Nucleus accumbens (tissue), 56 donors: ENCODE measurements at places on chromosomes 11 and 22.

- DNase-seq = peak; percentile 28
Observed at GRCh38 chr11:45745065-45745811, 59.7 kb upstream of the SLC35C1 start.

DNA sequence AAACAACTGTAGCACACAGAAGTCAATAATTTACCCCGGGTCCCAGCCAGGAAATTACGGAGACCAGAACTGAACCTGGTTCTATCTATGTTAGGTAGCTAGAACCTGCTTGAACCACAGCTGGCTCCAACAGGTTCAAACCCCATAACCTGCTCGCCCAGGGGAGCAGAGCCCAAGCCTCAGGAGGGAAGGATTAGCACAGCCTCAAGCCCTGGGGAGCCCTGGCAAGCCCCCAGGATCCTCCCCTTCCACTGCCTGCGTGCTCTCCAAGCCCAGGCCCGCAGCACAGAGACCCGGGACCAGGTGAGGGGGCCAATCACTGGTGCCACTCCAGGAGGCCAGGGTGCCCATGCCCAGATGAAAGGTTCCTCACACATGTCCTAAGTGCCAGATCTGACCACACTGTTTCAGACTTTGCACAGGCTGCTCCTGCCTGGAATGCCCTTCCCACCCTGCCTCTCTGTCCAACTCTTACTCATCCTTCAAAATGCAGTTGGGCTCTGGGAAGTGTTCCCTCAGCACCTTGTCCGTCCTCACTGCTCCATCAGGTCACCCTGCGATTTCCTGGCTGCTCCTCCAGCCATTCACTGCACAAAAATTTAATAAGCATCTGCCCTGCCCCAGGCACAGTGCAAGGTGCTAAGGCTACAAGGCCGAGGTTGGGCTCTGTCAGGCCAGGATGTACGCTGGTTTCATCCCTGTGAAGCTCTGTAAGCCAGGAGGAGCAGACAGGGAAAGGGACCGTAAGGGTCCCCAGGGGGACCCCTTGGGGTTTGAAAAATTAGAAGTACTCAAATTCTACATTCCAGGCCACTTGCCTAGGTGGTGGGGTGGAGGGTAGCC is 32.2 kb downstream of the ARRB1 start:
- no peak for DNase-seq

- DNase-seq = no peak
Observed at GRCh38 chr11:115506954-115507675, 2.9 kb upstream of the CADM1 start.

GRCh38 chr11:11440144-11440543 is 87.1 kb upstream of the CSNK2A3 start:
- DNase-seq = no peak

GRCh38 chr11:92758241-92758780 is 211.1 kb upstream of the MTNR1B start:
- DNase-seq = no peak

GRCh38 chr11:122572592-122572991 is 82.9 kb upstream of the UBASH3B start:
- DNase-seq = no peak

- no peak for DNase-seq
Observed at GRCh38 chr11:107770551-107770951, 58.7 kb upstream of the SLN start.

DNA sequence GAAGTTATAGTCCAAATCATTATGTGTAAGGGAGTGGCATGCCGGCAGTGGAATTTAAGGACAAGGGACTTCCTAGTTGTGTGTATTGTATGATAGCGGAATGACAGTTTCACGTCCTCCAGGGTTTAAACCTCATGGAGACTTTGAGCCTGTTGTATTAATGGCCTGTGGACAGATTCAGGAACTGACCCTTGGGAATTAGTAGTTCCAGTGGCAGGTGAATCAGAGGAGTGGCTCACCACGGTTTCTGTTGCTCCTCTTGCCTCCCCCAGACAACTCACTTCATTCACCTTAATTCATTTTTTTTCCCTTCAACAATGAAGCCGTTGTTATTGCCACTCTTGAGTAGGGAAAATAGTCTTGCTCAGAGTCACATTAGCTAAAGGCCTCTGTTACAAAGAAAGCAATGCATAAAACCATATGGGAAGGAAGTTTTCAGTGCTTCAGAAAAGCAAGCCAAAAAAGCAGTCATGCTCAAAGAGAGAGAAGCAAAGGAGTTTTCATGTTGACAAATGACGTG is 22.6 kb downstream of the AMOTL1 start:
- DNase-seq = no peak

GRCh38 chr11:111460856-111461255 is 51.3 kb downstream of the BTG4 start:
- DNase-seq = no peak

DNA sequence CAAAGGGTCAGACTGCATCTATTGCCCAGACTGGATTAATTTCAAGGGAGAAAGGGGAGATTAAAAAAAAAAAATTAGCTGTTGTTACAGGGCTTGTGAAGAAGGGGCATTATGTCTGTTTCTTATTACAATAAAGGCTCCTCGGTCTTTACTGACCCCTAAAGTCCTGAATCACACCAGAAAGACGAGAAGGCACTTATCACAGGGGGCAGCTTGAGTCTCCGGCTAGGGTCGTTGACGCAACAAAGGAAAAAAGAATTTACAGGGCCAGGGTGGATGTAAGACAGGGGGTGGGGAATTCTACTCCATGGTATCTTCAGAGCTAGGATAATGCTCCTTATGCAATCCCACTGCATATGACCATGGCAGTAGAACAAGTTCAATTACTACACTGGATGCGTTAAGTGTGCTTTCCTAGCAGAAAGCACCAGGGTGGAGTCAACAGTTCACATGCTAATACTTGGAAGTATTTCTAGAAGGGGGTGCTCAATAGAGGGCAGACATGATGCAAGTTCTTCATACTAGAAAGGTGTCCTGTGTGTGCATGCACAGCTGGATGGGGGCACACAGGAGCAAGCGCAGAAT is 16.5 kb downstream of the DDX17 start:
- DNase-seq = no peak
